ENCODE measurements at places on chromosomes 7 and 10.

- no peak for DNase-seq
Measured at GRCh38 chr10:5812283-5813090, 747 bp downstream of the GDI2 start.

GRCh38 chr10:124586142-124586541, 124.5 kb downstream of the LHPP start:
- no peak for DNase-seq

DNA sequence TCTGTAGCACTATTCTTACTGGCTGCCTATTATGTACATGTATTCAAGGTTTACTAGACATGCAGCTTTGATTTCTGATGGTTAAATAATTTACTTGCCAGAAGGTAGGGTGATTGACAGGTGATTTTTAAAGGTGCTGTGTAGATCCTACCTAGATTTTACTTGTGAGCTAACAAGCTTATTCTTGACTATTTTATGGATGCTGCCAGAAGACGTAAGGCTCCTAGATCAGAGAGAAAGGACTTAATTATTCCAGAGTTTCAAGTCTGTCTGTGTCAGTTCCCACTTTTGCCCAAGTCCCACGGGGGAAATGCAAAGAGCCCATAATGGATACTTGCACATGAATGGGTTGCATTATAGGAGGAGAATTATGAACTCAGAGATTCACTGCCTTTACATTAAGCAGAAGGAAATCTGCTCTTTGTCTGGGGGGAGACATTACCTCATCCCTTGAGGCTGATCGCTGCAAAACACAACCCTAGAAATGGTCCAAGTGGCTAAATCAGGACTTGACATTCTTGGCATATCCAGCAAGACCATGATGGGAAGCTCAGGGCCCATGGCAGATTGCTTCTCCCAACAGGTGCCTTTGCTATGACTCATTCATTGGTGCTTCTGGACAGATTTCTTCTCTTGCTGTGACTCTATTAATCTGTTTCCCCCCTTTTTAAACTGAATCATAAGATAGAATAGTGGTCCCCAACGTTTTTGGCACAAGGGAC, 32.1 kb downstream of the GPR158 start:
- no peak for DNase-seq

DNA sequence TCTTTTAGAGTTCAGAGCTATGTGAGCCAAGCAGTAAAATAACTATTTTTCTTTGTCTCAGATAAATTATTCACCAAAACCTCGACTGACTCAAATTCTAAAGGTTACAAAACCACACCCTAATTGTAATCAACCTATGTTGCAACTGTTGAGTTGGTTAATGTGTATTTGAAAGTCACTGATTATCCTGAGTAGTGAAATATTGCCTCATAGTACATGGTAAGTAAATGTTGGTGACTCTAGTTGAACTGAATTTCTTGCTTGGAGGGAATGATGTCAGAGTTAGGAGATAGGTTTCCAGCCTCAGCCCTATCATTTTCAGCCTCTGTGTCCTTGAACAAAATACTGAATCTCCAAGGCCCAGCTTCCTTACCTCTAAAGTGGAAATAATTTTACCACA, 3.0 kb upstream of the CYP2C18 start:
- DNase-seq = no peak

- no peak for DNase-seq
Measured at GRCh38 chr10:32338262-32338661, 8.7 kb downstream of the EPC1 start.

GRCh38 chr10:128043259-128044045, 82.8 kb downstream of the MKI67 start:
- DNase-seq = no peak

DNA sequence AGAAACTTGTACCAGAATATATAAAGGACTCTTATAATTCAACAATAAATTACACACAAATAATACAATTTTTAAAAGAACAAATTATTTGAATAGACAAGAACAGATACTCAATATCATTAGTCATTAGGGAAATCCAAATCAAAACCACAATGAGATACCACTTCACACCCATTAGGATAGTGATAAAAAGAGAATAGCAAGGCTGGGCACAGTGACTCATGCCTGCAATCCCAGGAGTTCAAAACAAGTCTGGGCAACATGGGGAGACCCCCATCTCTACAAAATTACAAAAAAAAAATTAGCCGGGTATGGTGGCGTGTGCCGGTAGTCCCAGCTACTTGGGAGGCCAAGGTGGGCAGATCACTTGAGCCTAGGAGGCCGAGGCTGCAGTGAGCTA, 52.2 kb upstream of the KCNIP2 start:
- DNase-seq = no peak

DNA sequence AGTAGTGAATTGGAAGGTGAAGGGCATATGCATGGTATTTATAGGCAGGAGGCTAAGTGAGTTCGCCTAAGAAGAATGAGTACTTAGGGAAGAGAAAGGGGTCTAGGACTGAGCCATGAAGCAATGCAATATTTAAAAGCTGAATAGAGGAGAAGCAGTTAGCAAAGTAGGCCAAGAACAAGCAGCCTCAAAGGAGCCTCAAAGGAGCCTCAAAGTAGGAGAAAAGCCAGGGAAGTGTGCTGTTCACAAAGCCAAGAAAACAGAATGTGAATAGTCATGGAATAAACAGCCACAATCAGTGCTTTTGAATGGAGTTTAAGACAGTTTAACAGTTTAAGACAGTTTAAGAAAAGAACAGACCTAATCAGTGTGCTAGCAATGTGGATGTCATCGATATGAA, 762.0 kb downstream of the SORCS1 start:
- DNase-seq = no peak

DNA sequence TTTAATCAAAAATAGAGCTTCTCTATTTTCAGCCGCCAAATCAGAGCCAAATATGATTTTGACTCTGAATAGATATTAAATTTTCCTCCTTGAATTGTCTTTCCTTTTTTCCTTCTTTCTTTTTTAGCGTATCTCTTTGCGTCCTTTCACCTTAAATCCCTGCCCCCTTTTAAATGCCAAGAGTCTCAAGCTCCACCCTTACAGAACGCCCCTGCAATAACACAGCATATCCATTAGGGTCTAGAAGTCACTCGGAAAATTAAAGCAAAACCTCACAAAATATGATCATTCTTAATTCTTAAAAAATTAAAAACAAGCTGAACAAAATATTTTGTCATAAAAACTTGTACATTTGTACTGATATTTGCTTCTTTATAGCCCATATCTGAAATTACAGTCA, 51.3 kb upstream of the GRM8 start:
- no peak for DNase-seq

- DNase-seq = no peak
Measured at GRCh38 chr10:104327745-104328645, 10.3 kb downstream of the ITPRIP start.

- no peak for DNase-seq
Measured at GRCh38 chr10:44102726-44103255, 282.1 kb downstream of the CXCL12 start.

DNA sequence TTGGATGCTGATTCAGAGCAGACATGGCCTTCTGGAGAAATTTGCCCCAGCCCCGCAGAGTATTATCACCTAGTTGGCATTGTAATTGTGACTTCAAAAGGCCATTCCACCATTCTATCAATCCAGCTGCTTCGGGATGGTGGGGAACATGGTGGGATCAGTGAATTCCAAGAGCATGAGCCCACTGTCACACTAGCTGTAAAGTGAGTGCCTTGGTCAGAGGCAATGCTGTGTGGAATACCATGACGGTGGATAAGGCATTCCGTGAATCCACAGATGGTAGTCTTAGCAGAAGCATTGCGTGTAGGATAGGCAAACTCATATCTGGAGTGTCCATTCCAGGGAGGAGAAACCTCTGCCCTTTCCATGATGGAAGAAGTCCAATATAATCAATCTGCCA, 13.3 kb upstream of the TMEM248 start:
- no peak for DNase-seq

DNA sequence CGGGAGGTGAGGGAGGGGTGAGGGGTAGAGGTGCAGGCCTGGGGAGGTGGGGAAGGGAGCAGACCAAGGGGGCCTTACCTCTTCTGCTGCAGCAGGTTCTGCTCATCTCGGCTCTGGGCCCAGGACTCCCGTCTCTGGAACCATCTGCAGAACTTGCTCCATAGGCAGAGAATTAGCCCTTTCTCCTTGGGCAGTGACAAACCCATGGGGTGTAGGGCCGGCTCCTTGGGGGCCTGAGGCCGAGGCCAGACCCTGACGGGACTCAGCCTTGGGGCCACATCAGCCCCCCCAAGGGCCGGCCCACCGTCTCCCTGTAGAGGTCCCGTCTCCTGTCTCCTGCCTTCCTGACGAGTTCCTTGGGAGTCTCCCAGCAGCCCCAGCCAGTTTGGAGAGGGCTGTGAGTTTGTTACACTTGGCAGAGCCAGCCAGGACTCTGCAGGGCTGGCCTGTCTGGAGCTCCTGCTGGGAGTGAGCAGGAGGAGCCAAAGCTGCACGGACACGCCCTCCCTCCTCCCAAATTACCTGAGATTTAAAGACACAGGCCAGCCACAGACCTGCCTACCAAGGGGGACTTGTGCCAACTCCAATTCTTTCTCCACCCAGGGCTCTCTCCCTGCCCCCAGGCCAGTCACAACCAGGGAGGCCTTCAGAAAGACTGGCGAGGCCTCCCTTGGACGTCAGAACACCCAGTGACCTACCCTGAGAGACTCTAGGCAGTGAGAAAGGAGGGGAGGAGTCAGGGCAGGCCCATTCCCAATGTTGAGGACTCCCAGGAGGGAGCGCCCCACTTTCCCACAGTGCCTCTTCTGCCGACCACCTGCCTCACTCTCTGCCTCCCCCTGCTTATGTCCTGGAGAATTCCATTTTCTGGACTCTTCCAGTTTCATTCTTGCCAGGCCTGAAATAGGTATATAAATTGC, at the start of gene TRPV6:
Gene TRPV6, minus strand, starts transcription at position 435 of the 920 bp plus-strand sequence.
- DNase-seq = no peak

GRCh38 chr7:142802301-142802700, 31.5 kb downstream of the PRSS2 start:
- no peak for DNase-seq

GRCh38 chr7:127317447-127317961, 64.8 kb upstream of the GRM8 start:
- DNase-seq = no peak

GRCh38 chr7:125256446-125256845, 326.8 kb upstream of the POT1 start:
- no peak for DNase-seq

DNA sequence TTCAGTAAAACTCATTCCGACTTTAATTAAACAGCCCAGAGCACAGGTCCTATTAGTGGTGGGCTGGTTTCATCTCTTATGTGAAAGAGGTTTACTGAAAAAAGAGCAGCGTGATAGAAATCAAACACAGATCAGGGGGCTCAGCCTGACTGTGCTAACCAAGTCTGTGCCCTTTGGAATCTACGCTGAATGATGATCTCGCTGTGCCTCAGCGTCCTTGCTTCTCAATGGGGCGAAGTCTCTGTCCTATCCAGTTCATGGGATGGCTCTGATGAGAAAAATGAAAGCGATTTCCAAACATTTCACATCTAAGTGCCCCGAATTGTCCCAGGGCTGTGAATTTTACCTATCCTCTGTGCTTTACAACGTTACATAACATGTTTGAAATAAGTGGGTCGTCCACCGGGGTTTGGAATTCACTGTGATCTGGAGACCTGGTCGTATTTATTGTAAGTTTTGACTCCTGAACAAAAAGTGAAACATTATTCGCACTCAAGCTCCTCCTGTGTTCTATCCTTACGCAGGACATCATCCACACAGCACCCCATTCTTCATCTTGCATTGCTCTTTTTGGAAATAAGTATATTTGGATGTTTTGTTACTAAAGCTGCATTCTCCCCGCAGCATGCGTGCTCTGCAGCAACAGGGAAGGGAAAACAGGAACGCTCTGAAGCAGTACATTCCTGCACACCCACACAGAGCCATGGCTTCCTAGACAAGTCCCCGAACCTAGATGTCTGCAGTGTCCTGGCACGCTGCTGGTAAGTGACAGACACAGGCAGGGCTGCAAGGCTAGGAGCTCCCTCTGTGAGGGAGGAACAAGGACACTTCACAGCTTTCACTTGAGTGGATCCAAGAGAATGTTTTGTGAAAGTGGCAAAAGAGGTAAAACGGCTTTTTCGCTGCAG, 83.5 kb downstream of the SLC37A3 start:
- no peak for DNase-seq

DNA sequence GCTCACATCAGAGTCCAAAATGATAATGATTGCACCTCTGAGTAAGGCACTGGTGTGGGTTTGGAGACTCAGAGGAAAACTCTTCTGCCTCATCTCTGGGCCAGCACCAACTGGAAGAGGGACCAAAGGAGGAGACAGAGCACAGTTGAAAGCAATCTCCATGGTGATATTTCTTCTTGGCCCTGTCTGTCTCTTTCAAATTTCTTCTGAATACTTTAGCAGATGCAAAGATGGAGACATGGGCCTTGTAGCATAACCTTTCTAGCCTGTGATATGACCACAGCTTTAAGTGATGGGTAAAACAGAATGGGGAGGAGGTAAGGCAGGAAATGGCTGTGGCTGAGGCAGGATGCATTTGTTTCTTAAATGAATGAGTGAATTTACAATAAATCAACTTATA, 12.2 kb upstream of the GIMAP7 start:
- no peak for DNase-seq

- DNase-seq = no peak
Measured at GRCh38 chr10:24484771-24485170, 238.9 kb downstream of the ARHGAP21 start.

DNA sequence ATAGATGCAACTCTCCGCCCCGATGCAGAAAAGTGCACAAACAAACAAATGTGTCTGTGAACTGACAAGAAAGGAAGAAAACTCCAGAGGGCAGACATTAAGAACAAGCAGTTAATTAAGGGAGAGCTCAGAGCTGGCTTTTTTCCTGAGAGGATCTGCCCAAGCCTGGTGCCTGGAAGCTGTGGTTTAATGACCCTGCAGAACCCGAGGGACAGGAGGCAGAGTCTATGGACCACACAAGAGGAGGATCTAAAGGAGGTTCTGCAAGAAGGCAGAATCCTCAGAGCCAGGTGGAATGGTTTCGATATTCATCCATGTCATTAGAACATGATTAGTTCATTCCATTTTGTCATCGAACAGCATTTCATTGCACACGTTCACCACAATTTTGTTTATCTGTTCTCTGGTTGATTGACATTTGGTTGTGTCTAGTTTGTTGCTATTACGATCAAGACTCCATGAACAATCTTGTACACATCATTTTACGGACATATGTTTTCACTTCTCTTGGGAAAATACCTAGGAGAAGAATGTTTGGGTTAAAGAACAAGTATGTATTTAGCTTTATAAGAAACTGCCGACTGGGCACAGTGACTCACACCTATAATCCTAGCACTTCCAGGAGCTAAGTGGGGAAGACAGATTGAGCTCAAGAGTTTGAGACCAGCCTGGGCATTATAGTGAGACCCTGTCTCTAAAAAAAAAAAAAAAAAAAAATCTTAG, 560.2 kb downstream of the CALN1 start:
- no peak for DNase-seq

DNA sequence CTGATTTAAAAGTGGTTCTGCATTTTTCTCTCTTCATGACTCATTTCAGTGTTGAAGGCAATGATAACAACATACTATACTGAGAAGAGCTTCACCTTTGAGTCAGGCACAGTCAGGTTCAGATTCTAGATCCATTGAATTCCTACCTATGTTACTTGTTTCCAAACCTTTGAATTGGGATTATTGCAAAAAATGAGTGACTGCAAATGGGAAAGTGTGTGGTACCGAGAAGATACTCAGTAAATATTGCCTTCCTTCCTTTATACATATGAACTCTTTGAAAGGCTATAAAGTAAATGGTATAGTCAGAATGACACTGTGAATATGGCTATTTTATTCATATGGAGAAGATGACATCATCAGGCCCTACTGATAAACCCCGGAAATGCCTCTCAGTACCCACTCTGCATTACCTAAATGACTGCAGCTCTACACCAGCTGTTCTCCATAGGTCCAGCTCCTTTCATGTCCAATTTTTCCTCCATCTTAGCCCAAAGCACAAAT, 66.7 kb upstream of the FGL2 start:
- DNase-seq = no peak

- no peak for DNase-seq
Measured at GRCh38 chr7:27519793-27520469, 142.8 kb downstream of the HIBADH start.
